ENCODE measurements at places on chromosomes 2 and 18.

- H3K4me1 ChIP-seq: peaks cover 16% of the 10 kb centered on the region
- no peaks in the 10 kb centered on the region for H3K36me3 ChIP-seq
- no peak overlapping the region for H3K4me3 ChIP-seq
- H3K27me3 ChIP-seq: no peaks in the 10 kb centered on the region
These were observed 110.9 kb downstream of the PID1 start for GRCh38 chr2:229160180-229160579.

- no peak overlapping the region for H3K27ac ChIP-seq
- H3K36me3 ChIP-seq: no peaks in the 10 kb centered on the region
- no peaks in the 10 kb centered on the region for H3K27me3 ChIP-seq
- DNase-seq: no peak
These were observed 14.0 kb downstream of the PSD4 start for GRCh38 chr2:113187771-113188170.

- H3K27ac ChIP-seq: no peak overlapping the region
- H3K27me3 ChIP-seq: peaks cover 3% of the 10 kb centered on the region
- DNase-seq: no peak
- no peak overlapping the region for H3K4me3 ChIP-seq
- H3K4me1 ChIP-seq: no peaks in the 10 kb centered on the region
- no peaks in the 10 kb centered on the region for H3K36me3 ChIP-seq
These were observed 2.9 kb upstream of the SCYGR1 start for GRCh38 chr2:227390468-227391256.

GRCh38 chr2:50952596-50952995 lies 79.3 kb downstream of the NRXN1 start:
- H3K4me3 ChIP-seq: no peak overlapping the region
- no peak overlapping the region for H3K27ac ChIP-seq
- H3K4me1 ChIP-seq: no peaks in the 10 kb centered on the region
- no peaks in the 10 kb centered on the region for H3K36me3 ChIP-seq
- H3K27me3 ChIP-seq: no peaks in the 10 kb centered on the region

DNA sequence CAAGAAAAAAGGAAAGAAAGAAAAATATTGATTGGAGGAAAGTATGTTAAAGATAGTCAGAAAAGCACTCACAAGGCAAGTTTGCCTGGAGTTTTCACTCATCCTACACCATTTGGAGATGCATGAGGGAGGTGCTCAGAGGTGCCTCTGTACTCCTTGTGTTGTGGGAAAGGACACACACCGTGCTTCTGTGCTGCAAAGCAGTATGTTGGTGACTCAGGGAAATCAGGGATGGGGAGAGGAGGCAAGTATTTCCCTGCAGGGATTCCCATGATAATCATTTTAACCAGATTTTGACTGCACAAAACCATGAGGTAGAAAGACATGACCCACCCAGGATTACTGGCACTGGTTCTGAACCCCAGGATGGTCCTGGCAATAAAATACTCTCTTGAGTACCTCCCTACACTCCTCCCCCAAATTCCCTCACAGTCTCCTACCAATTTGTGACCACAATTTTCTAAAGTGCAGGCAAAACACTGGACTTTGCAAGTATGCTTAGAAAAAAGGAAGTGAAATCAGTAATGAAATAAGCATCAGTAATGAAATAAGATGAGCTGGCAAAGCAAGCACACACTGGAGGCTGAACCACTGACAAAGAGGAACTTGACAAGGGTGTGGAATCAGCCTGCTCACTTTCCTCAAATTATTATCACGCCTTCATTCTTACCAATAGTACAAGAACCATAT lies 155.5 kb upstream of the ACVR2A start:
- DNase-seq: no peak
- H3K27me3 ChIP-seq: no peaks in the 10 kb centered on the region
- no peak overlapping the region for H3K4me3 ChIP-seq
- no peak overlapping the region for H3K27ac ChIP-seq
- H3K4me1 ChIP-seq: no peaks in the 10 kb centered on the region

- no peak overlapping the region for H3K4me3 ChIP-seq
- no peaks in the 10 kb centered on the region for H3K36me3 ChIP-seq
- no peak overlapping the region for H3K27ac ChIP-seq
- H3K27me3 ChIP-seq: no peaks in the 10 kb centered on the region
These were observed 228.4 kb upstream of the COPS8 start for GRCh38 chr2:236857246-236857645.

- no peak for DNase-seq
- peak overlapping the region; percentile 91 for H3K4me3 ChIP-seq
- peaks cover 23% of the 10 kb centered on the region for H3K36me3 ChIP-seq
- no peaks in the 10 kb centered on the region for H3K27me3 ChIP-seq
- H3K27ac ChIP-seq: peak overlapping the region; percentile 95
- H3K4me1 ChIP-seq: peaks cover 72% of the 10 kb centered on the region
These were observed 902 bp downstream of the MCFD2 start for GRCh38 chr2:46914578-46915230.

DNA sequence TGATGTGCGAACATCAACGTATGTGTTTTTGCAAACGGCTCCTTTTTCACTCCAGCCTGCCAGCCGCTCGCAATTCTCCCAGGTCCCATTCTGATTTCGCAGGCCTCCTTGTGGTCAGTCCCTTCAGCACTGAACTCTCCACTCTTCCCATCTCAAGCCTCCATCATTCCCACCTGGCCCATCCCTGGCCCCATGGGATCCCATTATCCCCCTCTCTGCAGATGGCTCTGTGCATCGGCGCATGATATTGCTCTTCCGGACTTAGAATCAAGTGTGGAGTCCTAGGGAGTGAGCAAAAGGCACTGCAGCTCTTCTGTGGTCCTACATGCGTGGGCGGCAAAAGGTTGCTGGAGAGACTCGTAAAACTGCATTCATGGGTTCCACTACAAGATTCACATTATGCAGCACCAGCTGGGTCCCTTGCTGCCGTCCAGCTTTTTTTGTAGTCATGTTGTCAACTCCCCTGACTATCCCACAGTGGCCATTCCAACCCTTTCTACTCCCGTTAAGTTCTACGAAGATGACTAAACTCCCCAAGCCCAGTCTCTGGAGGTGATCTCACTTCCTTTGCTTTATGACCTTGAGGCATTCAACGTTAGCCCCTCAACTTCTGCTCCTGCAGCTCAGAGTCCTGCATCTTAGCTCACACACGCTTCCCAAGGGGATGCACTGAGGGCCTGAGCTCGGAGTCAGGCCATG lies 125.3 kb upstream of the NRP2 start:
- no peak overlapping the region for H3K4me3 ChIP-seq
- DNase-seq: no peak
- H3K36me3 ChIP-seq: no peaks in the 10 kb centered on the region
- H3K27ac ChIP-seq: no peak overlapping the region
- no peaks in the 10 kb centered on the region for H3K4me1 ChIP-seq

DNA sequence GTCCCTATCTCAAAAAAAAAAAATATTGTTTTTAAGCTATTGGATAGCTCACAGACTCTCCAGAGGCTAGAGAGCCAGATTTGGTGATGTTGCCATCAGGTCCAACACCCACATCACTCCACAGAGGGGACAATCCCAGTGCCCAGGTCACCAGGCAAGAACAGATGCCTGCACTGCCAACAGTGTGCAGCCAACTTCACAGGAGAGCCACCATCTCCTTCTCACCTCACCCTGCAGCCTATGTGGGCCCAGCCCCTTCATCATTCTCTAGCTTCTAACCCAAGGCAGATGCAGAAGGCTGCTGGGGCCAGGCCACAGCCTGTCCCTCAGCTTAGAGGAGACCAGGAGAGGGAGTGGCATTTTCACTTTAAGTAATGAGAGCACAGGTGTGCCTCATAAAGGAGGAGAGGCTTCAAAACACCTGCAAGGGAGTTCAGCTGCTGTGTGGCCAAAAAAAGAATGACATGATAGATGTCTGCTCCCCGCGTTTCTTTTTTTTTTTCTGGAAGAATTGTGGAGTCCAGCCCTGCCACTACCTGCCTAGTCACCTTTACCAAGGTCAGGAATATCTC lies 98.0 kb upstream of the ZSWIM2 start:
- no peaks in the 10 kb centered on the region for H3K4me1 ChIP-seq
- no peak overlapping the region for H3K4me3 ChIP-seq
- H3K27me3 ChIP-seq: no peaks in the 10 kb centered on the region
- no peak overlapping the region for H3K27ac ChIP-seq

DNA sequence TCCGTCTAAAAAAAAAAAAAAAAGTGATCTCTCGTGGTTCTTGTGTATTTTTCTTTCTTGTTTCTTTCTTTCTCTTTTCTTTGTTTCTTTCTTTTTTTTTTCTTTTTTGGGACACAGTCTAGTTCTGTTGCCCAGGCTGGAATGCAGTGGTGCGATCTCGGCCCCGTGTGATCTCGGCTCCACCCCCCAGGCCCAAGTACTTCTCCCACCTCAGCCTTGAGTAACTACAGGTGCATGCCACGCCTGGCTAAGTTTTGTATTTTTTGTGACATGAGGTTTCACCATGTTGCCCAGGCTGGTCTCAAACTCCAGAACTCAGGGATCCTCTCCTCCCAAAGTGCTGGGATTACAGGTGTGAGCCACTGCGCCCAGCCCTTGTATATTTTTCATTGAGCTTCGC lies 91.4 kb downstream of the TMEM237 start:
- H3K27me3 ChIP-seq: no peaks in the 10 kb centered on the region
- H3K4me3 ChIP-seq: no peak overlapping the region
- no peak for DNase-seq
- H3K4me1 ChIP-seq: no peaks in the 10 kb centered on the region

DNA sequence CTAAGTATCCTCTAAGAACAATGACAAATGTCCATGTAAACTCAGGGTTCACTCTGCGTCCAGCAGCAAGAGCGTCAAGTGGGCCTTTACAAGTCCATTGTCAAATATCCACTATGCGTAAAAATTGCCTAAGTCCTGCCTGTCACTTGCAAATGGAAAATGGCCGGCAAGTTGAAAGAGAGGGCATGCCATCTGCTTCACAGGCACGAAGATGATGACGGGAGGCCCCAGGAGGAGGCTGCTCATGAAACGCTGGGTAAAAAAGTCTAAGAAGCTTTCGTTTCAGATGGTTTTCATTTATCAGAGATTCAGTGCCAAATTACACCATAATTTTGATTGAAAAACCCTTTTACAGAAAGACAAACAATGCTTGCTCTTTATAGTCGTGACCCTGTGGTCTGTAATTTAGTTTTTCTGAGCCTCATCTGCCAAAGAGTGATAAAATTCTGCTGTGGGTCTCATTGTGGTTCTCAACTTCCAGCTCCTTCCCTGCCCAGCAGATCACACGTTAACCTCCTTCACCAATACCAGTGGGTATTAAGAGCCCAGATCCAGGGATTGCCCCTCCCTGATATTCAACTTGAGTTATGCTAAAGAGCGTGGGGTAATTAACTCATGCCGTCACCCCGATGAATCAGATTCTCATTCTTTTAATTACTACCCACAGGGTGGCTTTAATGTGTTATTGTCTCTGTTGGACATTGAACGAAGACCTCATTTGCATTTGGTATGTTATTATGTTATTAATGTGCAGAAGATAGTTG lies 160.2 kb upstream of the ALKAL2 start:
- H3K27me3 ChIP-seq: peaks cover 84% of the 10 kb centered on the region
- H3K36me3 ChIP-seq: no peaks in the 10 kb centered on the region
- H3K4me1 ChIP-seq: no peaks in the 10 kb centered on the region
- DNase-seq: no peak
- no peak overlapping the region for H3K27ac ChIP-seq

- H3K36me3 ChIP-seq: no peaks in the 10 kb centered on the region
- H3K4me1 ChIP-seq: no peaks in the 10 kb centered on the region
- H3K27ac ChIP-seq: no peak overlapping the region
- no peaks in the 10 kb centered on the region for H3K27me3 ChIP-seq
- H3K4me3 ChIP-seq: no peak overlapping the region
These were observed 46.6 kb downstream of the RRM2 start for GRCh38 chr2:10169053-10169578.

DNA sequence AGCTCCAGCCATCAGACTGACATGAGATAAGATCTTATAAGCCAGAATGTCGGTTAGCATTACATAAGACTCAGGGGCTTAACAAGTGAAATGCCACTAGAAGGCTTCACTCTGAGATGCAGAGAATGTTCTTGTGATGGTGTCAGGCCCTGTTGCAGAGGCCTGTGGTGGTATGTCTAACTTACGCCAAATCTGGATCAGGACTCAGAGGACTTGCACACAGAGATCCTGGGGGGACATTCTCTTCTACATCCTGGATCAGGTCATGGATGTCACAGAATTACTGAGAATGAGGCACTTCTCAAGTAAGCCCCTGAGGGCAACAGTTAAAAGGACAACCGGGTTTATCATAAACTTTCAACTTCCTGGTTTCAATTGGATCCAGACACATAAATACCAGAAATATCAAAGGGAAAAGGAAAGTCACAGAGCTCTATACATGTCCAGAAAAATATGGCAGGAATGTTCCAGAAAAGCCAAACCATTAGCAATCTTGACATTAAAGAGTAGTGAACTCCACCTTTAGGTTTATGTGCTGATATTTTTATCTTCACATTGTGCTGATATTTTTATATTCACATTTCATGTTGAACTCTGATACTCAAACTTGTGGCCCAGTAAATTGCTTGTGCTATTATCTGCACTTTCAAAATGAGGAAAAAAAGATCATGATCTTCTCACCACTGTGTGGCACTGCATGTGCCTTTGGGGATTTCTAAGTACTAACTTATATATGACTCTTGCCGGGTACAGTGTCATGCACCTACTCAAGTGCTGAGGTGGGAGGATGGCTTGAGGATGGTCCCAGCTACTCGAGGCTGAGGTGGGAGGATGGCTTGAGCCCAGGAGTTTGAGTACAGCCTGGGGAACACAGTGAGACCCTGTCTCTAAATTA lies 137.5 kb upstream of the RNF152 start:
- no peak for DNase-seq
- H3K27ac ChIP-seq: no peak overlapping the region
- peaks cover 5% of the 10 kb centered on the region for H3K4me1 ChIP-seq
- no peak overlapping the region for H3K4me3 ChIP-seq
- H3K36me3 ChIP-seq: no peaks in the 10 kb centered on the region

DNA sequence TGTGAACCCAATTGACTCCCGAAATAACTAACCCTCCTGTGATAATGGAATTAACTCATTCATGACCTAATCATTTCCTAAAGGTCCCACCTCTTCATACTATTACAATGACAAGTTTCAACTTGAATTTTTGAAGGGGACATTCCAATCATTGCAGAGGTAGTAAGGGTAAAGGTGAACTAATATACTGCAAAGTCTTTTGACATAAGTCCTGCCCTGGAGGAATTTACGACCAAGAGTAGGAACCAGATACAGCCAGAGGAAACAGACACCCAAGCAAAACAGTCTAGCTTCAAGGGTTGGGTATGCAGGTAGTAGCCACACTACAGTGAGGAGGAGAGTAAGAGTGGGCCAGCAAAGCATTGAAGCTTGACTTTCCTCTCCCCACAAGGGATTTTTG lies 1.2 kb upstream of the SRBD1 start:
- H3K27me3 ChIP-seq: no peaks in the 10 kb centered on the region
- H3K27ac ChIP-seq: no peak overlapping the region
- H3K4me1 ChIP-seq: peaks cover 24% of the 10 kb centered on the region
- DNase-seq: no peak
- no peaks in the 10 kb centered on the region for H3K36me3 ChIP-seq
- H3K4me3 ChIP-seq: no peak overlapping the region

GRCh38 chr2:24785671-24786321 lies 7.4 kb downstream of the PTRHD1 start:
- peaks cover 5% of the 10 kb centered on the region for H3K4me1 ChIP-seq
- H3K4me3 ChIP-seq: no peak overlapping the region
- H3K36me3 ChIP-seq: peaks cover 6% of the 10 kb centered on the region
- H3K27ac ChIP-seq: no peak overlapping the region
- no peaks in the 10 kb centered on the region for H3K27me3 ChIP-seq
- no peak for DNase-seq
